ENCODE measurements at places on chromosomes 2 and 18.

- DNase-seq: no peak
These were observed 6.3 kb upstream of the RMDN2 start for GRCh38 chr2:37918742-37919186.

DNA sequence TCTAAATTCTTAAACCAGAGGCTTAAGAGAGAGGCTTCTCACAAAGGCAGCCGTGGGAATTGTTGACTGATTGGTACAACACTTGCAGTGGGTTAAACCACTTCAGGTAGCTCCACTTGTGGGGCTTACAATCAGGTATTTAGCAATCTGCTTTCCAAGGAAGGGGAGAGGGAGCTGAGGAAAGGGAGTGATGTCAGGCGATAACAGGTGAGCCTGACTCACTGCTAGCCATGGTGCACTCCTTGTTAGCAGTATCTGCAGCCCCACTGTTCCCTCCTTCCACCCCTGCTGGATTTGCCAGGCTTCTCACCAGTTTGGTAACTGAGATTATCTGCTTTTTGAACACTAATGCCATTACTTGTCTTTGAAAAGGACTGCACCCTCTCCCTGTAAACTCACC lies 1056.7 kb upstream of the FANCL start:
- DNase-seq: no peak

GRCh38 chr18:58507880-58508279 lies 121.0 kb downstream of the ALPK2 start:
- no peak for DNase-seq

DNA sequence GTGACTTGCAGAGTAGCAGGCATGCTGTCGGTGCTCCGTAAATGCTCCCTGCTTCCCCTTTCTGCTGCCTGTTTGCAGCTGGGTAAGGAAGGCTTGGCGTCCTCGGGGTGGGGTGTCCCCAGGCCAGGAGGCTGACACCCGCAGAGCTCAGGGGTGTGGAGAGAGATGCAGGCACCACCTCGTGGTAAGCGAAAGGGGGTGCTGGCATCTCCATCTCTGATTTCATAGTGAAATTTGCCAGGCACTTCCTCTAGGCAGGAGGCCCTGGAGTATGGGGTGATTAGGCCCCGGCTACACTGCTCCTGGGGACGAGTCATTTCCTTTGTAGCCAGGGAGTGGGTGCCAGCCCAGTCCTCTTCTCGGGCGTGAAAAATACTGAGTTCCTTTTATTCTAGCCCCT lies 160.4 kb downstream of the KLHL29 start:
- DNase-seq: no peak

- no peak for DNase-seq
These were observed at the start of gene L3MBTL4 for GRCh38 chr18:6414723-6415417. Gene L3MBTL4 (minus strand): TSS chr18:6414911. CDS start chr18:6311625, 103,286 bp downstream.

GRCh38 chr2:236631281-236631855 lies 61.7 kb downstream of the ACKR3 start:
- DNase-seq: no peak

DNA sequence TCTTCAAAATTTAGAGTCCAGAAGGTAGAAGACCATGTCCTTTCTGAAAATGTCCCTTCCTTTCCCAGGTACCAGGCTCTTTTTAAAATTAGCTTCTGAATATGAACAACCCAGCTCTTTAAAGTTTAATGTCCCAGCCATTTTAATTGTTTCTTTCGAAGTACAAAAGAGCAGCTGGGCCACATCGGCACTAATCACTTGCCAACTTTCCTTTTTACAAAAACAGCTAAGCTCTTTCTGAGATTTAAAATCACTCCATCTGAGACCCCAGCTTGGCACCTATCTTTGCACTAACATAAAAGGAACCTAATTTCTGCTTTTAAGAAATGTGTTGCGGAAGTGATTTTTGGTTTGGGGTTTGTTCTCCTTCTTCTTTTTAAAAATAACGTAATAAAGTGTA lies 2.6 kb downstream of the BOD1L2 start:
- no peak for DNase-seq

- DNase-seq: no peak
These were observed 351.8 kb upstream of the TMEFF2 start for GRCh38 chr2:192546565-192546964.

DNA sequence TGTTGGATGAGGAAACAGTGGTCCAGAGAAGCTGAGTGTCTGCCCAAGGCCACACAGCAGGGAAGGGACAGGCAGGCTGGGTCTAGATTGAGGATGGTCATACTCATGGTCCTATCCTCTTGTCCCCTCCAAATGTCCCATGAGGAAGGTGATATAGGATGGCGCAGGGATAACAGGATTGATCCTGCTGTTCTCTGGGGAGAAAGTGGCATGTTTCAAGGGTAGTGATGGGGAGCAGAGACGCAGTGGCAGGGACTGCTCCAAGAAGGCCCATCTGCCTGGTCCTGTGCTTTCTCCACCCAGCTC lies 24.6 kb downstream of the HS1BP3 start:
- no peak for DNase-seq

DNA sequence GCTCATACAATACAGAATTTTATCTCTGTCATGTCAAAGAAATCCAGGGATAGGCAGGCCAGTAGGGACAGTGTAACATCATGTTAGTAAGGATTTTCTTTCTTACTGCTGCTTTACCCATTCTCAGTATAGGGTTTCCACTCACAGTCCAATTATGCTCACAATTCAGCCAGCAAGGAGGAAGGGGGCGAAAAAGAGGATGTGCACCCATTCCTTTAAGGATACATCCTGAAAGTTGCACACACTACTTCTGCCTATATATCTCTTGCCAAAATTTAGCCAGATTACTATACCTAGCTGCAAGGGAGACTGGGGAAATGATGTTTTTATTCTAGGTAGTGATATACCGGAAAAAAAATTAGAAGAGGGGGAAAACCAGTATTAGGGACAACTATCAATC lies 66.1 kb downstream of the BAZ2B start:
- no peak for DNase-seq

- no peak for DNase-seq
These were observed 254.0 kb upstream of the RBMS1 start for GRCh38 chr2:160747501-160748170.
